MCF 10A (cell line): ENCODE measurements at places on chromosomes 2 and 18. TPM values are rescaled to one million over a fixed set of nuclear protein-coding genes. Genes with fewer than 3 reads are reported as not detected.

GRCh38 chr2:188158337-188159100 lies 133.2 kb upstream of the GULP1 start:
- DNase-seq: peak; percentile 2

PLCD4 gene
- 0.40 and 0.86 TPM in 2 replicates for total RNA-seq

IL1RL1 gene
- 10.0 and 25.6 TPM in 2 replicates for total RNA-seq

DLX2 gene
- total RNA-seq: 1.1 and 1.9 TPM in 2 replicates
